ENCODE measurements at places on chromosomes 11 and 22. TPM values are rescaled to one million over a fixed set of nuclear protein-coding genes. Genes with fewer than 3 reads are reported as not detected.

APLNR gene
- 1.7 TPM for total RNA-seq

CRYBB3 gene
- 0.36 TPM for total RNA-seq

TRIM44 gene
- 30.6 TPM for total RNA-seq

POU2AF3 gene
- 7.7 TPM for total RNA-seq

KRTAP5-10 gene
- total RNA-seq = not detected

SCGB1D2 gene
- not detected for total RNA-seq

OR8G5 gene
- total RNA-seq = not detected

INTS4 gene
- 30.1 TPM for total RNA-seq

SMDT1 gene
- 35.8 TPM for total RNA-seq

CD248 gene
- 7.3 TPM for total RNA-seq

APOL6 gene
- 14.6 TPM for total RNA-seq

SLN gene
- total RNA-seq = not detected

PGAP2 gene
- 33.5 TPM for total RNA-seq

MMP13 gene
- total RNA-seq = not detected

TAGLN gene
- total RNA-seq = 2,440 TPM

PARVA gene
- total RNA-seq = 55.1 TPM

OSM gene
- total RNA-seq = not detected

PHF21B gene
- total RNA-seq = 9.7 TPM

ARHGAP42 gene
- 12.8 TPM for total RNA-seq

RTL10 gene
- total RNA-seq = 15.7 TPM

PANX2 gene
- 9.5 TPM for total RNA-seq

HTR3A gene
- not detected for total RNA-seq

GAS2 gene
- 4.2 TPM for total RNA-seq

CSNK2A3 gene
- 1.1 TPM for total RNA-seq

MYO7A gene
- 3.1 TPM for total RNA-seq

SLC22A8 gene
- total RNA-seq = 0.11 TPM

MS4A8 gene
- 0.68 TPM for total RNA-seq

CNTN5 gene
- not detected for total RNA-seq

IL18 gene
- total RNA-seq = 4.0 TPM

DUSP8 gene
- 17.2 TPM for total RNA-seq
